ENCODE measurements at places on chromosomes 6 and 20.

DNA sequence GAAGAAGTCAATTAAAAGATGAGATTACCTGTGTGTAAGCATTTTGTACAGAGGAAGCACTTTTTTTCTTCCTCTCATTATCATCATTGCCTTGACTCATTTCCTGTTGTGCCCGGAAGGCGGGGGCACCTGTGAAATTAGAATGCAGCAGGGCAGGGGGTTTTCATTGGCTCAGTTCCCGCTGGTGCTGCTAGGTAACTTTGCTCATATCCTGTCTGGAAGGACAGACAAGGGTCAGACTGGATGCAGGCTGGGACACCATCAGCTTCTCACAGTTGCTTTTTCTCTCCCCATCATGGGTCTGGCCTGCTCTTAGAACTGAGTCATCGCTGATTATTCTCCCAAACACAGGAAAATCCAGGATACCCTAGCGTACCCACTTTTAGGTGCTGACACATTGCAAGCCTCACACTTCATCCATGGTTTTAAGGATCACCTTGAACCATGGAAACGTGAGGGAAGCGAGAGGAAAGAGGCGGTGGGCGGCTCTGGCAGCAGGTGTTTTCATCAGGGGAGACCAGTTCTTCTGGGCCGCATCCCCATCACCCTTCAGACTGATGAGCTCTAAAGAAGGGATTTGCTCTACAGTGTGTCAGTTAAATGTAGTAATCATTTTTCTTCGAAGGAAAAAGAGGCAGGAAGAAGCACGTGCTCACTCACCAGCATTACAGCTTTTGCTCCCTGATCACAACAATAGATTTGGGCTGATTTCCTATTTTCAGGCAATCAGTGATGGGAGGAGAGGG, 195.7 kb upstream of the SASH1 start:
- DNase-seq = no peak

DNA sequence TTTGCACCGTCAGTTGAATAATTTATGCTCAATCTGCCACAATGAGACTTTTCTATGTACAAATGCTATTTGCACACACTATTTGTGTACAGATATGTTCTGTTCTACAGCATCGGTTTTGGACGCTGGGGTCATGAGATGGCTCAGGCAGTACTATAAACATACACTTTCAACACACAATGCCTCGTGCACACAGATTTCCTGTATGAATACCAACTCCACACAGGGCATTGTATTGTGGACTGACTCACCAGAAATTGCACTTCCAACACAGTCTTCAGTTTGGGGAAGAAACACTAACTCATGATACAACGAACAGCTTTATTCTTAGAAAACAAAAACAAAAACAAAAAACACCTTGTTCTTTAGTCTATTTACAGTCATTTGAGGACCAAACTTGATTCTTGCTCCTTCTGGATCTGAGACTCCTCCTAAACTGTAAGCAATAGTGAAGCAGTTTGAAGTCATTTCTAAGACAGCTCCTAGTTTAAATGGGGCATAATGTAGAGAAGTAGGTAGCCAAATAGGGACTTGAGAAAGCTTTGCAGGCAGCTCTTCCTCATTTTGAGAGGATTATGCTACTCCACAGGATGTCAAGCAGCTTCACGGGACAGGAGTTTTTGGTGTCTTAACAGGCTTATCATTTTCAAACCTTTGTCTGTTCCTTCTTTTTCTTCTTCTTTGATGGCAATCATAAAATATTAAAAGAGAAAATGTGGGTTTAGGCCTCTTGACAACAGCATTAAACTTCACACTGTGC, 33.7 kb downstream of the GJA10 start:
- DNase-seq = peak; percentile 26

- DNase-seq = no peak
Observed at GRCh38 chr20:9040863-9041524, 27.9 kb upstream of the PLCB4 start.

- DNase-seq = no peak
Observed at GRCh38 chr20:9877932-9878495, 39.1 kb upstream of the PAK5 start.

- no peak for DNase-seq
Observed at GRCh38 chr20:42963796-42964195, 225.9 kb downstream of the PTPRT start.

GRCh38 chr6:154414021-154414813, 57.6 kb upstream of the IPCEF1 start:
- peak; percentile 74 for DNase-seq

Measured in HS-5 (cell line).